ENCODE measurements at places on chromosomes 2 and 18. TPM values are rescaled to one million over a fixed set of nuclear protein-coding genes. Genes with fewer than 3 reads are reported as not detected.

GRCh38 chr2:172095146-172095904 is 7.4 kb downstream of the DLX2 start:
- DNase-seq, result peak; percentile 68

- DNase-seq, result no peak
Measured at GRCh38 chr2:127139766-127140165, 32.8 kb upstream of the BIN1 start.

- peak; percentile 13 for DNase-seq
Measured at GRCh38 chr2:102485147-102485785, 12.2 kb downstream of the SLC9A4 start.

DNA sequence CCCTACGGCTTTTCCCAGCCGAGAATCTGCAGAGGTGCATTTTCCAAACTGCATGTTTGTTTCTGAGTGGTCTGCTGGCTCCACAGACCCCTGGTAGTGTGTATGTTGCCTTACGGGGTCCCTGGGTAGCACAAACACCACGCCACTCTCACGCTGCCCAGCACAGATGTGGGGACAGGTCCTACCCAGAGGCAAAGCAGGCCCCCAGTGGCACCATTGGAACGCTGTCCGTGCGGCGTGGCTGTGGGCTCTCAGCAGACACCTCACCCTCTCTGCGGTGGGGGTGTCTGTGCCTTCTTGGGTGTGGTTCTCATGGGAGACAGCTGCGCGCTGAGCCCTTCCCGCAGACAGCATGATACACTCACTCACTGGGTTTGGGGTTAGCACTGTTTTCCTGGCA is 137.4 kb downstream of the NFATC1 start:
- no peak for DNase-seq

- no peak for DNase-seq
Measured at GRCh38 chr2:84800194-84800805, 80.6 kb downstream of the TRABD2A start.

DNA sequence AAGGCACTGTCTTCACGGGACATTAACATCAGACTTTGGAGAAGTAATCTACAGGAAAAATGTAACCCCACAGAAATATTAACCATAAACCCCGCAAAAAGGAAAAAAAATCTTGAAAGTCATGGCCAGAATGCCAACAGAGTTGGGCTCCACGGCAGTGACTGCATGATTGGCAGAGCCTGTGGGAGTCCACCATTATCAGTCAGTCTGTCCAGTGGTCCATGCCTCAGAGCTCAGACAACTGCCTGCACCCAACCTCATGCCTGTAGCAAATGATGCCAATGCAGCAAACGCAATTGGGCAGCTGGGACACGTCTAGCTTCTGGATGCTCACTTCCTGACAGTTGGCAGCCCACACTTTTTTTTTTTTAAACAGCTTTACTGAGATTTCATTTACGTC is 5.1 kb upstream of the PPIG start:
- no peak for DNase-seq

- DNase-seq, result no peak
Measured at GRCh38 chr18:74569401-74569800, 28.3 kb upstream of the ZNF407 start.

- DNase-seq, result peak; percentile 47
Measured at GRCh38 chr18:22983175-22983574, 50.0 kb downstream of the RBBP8 start.

DNA sequence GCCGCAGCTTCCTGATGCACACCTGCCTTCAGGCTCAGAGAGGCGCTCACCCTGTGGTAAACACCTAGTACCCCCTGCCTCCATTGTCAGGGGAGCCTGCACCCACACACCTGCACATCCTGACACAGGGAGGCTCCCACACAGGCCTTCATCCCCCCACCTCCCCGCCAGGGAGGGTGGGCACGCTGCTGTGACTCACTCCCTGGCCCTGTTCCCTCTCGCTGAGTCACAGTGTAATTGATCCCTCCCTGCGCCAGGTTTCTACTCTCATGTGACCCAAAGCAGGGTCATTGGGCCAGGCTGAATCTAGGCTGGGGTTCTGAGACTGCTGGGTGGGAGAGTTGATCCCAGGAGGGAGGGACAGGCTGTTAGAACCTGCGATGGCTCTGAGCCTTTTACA is 8.5 kb upstream of the CELF4 start:
- DNase-seq, result no peak

CHMP3 gene
- 73.3 TPM for total RNA-seq

TUBA3E gene
- total RNA-seq, result not detected

TGFA gene
- not detected for total RNA-seq

ASXL3 gene
- 0.66 TPM for total RNA-seq

PPP1R1C gene
- total RNA-seq, result 0.50 TPM

All from fibroblast of lung (primary cell).